Vein endothelial cell (primary cell): ENCODE measurements at places on chromosomes 7 and 10. TPM values are rescaled to one million over a fixed set of nuclear protein-coding genes. Genes with fewer than 3 reads are reported as not detected.

Gene SAMD9L
- 7.8 and 18.9 TPM in 2 replicates for total RNA-seq

Gene C10orf143
- 0.67 and 1.6 TPM in 2 replicates for total RNA-seq

Gene KCTD7
- total RNA-seq = 5.6 and 6.7 TPM in 2 replicates

Gene LBX1
- not detected in 2 replicates for total RNA-seq

Gene GAD2
- not detected in 2 replicates for total RNA-seq

Gene SLC13A1
- total RNA-seq = not detected in 2 replicates

Gene KIAA1549
- total RNA-seq = 3.9 and 5.0 TPM in 2 replicates

Gene CLRN3
- not detected in 2 replicates for total RNA-seq

Gene PCLO
- total RNA-seq = 3.8 and 3.9 TPM in 2 replicates

Gene LEP
- not detected in 2 replicates for total RNA-seq

Gene HOXA6
- 4.0 and 4.6 TPM in 2 replicates for total RNA-seq

Gene SAP25
- not detected in 2 replicates for total RNA-seq

Gene SPACDR
- total RNA-seq = 0.33 and 0.48 TPM in 2 replicates

Gene CDK1
- total RNA-seq = 25.5 and 45.7 TPM in 2 replicates

Gene GNB2
- total RNA-seq = 122 and 150 TPM in 2 replicates

Gene MSMB
- not detected in 2 replicates for total RNA-seq

Gene SYT15B
- 0.19 and 0.65 TPM in 2 replicates for total RNA-seq

Gene SKIDA1
- total RNA-seq = 0.67 and 0.98 TPM in 2 replicates

Gene NACAD
- total RNA-seq = 0.76 and 1.6 TPM in 2 replicates

Gene NUDT13
- total RNA-seq = 1.3 and 2.0 TPM in 2 replicates

Gene VAX1
- not detected in 2 replicates for total RNA-seq

Gene HTR7
- total RNA-seq = under 0.01 and 0.10 TPM in 2 replicates

Gene C10orf67
- not detected in 2 replicates for total RNA-seq

Gene GBX1
- under 0.01 TPM in 1 of 2 replicates, not detected in the other for total RNA-seq

Gene CYP3A5
- not detected in 2 replicates for total RNA-seq

Gene MYL7
- total RNA-seq = not detected in 2 replicates

Gene SYCE1
- 0.33 TPM in 1 of 2 replicates, not detected in the other for total RNA-seq

Gene IMPDH1
- total RNA-seq = 79.7 and 85.1 TPM in 2 replicates
